Gastroesophageal sphincter (tissue), 4 donors: ENCODE measurements at places on chromosomes 3 and 15. TPM values are rescaled to one million over a fixed set of nuclear protein-coding genes. Genes with fewer than 3 reads are reported as not detected.

GRCh38 chr15:70566989-70567388 lies 196.4 kb downstream of the UACA start:
- ATAC-seq: no peak

- no peak for ATAC-seq
Measured at GRCh38 chr15:38809621-38810020, 245.0 kb upstream of the RASGRP1 start.

DNA sequence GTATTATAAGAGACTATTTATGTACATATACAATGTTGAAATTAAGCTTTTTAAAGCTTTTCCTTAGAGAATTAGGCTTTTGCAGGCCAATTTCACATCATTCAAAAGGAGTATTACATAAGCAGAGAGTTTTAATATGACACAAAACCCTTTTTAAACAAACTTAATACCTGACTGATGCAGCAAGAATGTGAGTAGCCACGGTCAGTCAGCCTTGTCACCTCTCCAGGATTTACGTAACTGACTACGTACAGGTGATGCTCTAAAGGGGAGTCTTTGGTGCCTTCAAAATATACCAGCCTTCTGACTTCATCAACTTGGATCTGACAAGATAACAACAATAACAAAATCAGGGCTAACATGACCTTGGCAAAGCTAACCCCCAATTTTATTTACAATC lies 44.2 kb upstream of the IGDCC4 start:
- no peak for ATAC-seq

DNA sequence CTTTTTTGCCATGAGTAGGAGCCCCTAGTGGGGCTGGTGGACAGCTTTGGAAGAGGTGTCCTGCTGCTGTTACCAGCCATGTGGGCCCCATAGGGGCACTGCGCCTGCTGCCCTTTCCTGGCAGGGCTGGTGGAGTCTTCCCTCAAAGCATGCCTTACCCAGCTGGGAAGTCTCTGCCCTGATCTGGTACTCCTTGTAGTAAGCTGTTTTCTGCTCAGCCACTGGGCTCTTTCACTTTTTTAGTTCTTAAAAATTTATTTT lies 26.2 kb downstream of the HMCES start:
- ATAC-seq: no peak

The SH2D7 gene
- not detected for total RNA-seq

The GABRR3 gene
- not detected for total RNA-seq

DNA sequence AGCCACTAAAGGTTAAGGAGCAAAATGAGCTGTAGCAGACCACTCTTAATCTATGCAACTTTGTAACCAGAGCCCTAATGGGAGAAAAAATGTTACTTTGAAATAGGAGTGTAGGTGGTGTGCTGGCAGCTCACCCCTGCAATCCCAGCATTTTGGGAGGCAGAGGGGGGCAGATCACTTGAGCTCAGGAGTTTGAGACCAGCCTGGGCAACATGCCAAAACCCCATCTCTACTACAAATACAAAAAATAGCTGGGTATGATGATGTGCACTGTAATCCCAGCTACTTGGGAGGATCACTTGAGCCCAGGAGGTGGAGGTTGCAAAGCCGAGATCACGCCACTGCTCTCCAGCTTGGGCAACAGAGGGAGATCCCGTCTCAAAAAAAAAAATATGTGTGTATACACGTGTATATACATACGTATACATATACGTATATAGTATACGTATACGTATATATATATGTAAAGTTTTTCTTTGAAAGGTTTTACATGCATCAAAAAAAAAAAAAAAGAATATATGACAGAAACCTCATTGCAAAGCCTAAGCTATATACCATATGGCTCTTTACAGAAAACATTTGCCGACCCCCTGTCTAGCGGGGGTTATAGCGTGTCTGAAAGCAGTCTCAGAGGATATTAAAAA lies 15.7 kb downstream of the CAPN7 start:
- ATAC-seq: no peak

GRCh38 chr3:183438735-183439134 lies 10.3 kb upstream of the MCF2L2 start:
- ATAC-seq: no peak

GRCh38 chr15:80972276-80972675 lies 17.3 kb downstream of the MESD start:
- no peak for ATAC-seq

DNA sequence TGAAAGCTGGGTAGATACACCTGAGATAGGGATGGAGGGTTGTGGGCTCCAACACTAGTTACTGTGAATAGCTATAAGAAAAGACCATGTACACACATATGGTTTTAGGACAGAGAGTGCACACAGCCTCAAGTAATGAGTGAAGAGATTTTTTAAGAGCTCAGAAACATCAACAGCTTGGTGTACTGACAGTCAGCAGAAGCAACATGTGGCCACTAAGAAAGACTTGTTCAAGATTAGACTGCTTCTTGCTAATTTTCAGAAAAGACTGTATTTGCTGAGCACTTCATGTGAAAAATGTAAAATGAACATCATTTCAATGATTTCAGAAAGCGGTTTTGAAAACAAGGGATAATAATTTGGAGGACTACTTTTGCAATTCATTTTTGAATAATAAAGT lies 10.3 kb downstream of the ANKRD28 start:
- no peak for ATAC-seq

The CIDEC gene
- total RNA-seq: not detected

The SI gene
- total RNA-seq: not detected

DNA sequence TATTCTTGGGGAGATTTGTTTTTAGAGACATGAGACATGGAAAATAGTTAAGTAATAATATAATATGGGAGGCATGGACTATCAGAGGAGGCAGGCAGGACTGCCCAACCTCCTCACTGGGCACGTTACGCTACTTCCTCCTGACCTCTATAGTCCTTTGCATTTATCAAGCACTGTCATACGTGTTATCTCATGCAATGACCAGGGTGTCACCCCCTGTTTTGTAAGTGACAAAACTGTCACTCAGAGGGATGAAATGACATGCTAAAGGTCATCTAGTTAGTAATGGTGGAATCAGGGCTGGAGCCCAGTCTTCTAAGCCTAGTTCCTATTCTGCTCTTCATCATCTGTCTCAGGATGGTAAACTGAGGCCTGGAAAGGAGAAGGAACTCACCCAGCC lies 66.7 kb downstream of the ST6GAL1 start:
- no peak for ATAC-seq

- no peak for ATAC-seq
Measured at GRCh38 chr3:55014906-55015305, 87.0 kb upstream of the LRTM1 start.

GRCh38 chr3:193564012-193564411 lies 9.3 kb upstream of the ATP13A4 start:
- ATAC-seq: no peak

The ALPK3 gene
- 30.0 TPM for total RNA-seq

The CASR gene
- total RNA-seq: not detected

The MNS1 gene
- total RNA-seq: 0.93 TPM

The PDZRN3 gene
- total RNA-seq: 287 TPM

The SERPINI2 gene
- not detected for total RNA-seq

The NEIL1 gene
- 47.8 TPM for total RNA-seq

- ATAC-seq: peak; percentile 59
Measured at GRCh38 chr3:46693038-46693891, at the start of gene ALS2CL. Gene ALS2CL, minus strand, starts transcription at chr3:46693679. Its CDS starts 4,239 bp downstream, at chr3:46689440.

The TADA3 gene
- 54.6 TPM for total RNA-seq

DNA sequence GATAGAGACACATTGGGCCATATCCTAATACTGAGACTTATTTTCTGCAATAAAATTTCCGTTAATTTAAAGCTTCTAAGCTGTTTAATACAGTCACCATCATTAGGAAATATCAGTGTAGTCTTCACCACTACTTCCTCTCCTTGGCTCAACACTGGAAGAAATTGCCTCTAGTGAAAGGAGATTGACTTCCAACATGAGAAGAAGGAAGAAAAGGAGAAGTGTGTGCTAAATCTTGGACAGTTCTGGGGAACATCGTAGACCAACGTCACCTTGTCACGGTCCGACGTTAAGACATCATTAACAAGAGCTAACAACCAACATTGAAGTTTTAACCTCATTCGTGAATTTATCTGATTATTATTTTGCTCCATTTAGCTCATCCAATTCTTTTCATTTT lies 987.0 kb upstream of the CFAP20DC start:
- no peak for ATAC-seq

GRCh38 chr3:185995352-185995751 lies 57.5 kb upstream of the TRA2B start:
- ATAC-seq: peak; percentile 75

The LRTM1 gene
- not detected for total RNA-seq

GRCh38 chr3:72397586-72397985 lies 450.7 kb downstream of the SHQ1 start:
- ATAC-seq: no peak
